Stimulated activated CD4-positive, alpha-beta T cell treated with anti-CD3 and anti-CD28 coated beads, Interleukin-12 subunit alpha, Interleukin-12 subunit beta, amount 100 ng/mL, for 48 hours (primary cell): ENCODE measurements at places on chromosomes 4 and X.

DNA sequence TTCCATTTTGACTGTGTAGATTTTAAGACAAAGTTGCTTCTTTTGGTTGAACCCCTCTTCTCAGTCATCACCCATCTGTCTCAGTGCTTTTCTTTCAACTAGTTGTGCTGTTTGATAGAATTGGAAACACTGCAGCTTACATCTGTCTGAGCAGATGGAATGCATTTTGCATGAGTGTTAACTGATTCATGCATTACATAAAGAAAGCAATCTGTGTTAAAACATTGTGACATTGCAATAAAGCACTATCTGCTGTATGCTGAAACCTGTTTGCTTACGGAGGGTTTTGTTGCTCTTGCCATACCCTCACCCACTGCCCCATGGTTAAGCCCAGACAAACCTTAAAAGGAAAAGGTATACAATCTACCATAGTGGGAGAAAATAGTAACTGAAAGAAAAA lies 47.4 kb downstream of the NRK start:
- no peak for DNase-seq

- no peak for DNase-seq
Observed at GRCh38 chr4:111323916-111324315, 701.0 kb upstream of the PITX2 start.

DNA sequence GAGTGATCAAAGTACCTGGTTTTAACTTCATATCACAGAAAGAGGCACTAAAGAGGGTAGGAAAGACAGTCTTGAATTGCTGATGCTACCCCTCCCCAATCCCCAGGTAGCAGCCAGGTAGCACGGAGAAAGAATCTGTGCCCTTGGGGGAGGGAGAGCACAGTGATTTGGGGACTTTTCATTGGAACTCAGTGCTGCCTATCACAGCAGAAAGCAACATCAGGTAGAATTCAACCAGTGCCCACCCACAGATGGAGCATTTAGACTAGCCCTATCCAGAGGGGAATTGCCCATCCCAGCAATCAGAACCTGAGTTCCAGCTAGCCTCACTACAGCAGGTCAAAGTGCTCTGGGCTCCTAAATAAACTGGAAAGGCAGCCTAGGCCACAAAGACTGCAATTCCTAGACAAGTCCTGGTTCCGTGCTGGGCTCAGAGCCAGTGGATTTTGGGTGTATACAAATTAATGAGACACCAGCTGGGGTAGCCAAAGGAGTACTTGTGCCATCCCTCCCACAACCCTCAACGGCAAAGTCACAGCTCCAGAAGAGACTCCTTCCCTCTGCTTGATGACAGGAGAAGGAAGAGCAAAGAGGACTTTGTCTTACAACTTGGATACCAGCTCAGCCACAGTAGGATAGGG lies 228.1 kb downstream of the THOC2 start:
- DNase-seq = no peak

DNA sequence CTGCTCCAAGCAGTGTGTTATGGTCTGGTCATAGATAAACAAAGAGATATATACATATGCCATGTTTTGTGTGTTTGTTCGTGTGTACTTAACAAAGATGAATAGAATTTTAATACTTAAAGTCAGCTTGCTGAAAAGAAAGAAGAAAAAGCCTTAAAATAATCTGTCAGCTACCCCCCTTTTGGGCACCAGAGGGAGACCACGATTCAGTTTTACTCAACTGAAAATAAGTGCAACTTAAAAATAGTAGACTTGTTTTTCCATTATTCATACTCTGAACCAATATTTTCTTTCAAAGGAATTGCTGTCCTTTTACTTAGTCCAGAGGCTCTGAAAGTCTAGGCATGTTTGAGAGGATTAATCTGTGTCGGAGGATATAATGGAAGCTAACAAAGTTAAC lies 181.7 kb upstream of the AGTR2 start:
- DNase-seq = no peak
